ENCODE measurements at places on chromosomes 7 and 10.

- DNase-seq: no peak
Observed at GRCh38 chr7:157559596-157560257, 222.9 kb downstream of the DNAJB6 start.

GRCh38 chr10:96093948-96094347 lies 36.1 kb upstream of the ZNF518A start:
- DNase-seq: no peak

- no peak for DNase-seq
Observed at GRCh38 chr7:50780436-50780835, 2.3 kb downstream of the GRB10 start.

DNA sequence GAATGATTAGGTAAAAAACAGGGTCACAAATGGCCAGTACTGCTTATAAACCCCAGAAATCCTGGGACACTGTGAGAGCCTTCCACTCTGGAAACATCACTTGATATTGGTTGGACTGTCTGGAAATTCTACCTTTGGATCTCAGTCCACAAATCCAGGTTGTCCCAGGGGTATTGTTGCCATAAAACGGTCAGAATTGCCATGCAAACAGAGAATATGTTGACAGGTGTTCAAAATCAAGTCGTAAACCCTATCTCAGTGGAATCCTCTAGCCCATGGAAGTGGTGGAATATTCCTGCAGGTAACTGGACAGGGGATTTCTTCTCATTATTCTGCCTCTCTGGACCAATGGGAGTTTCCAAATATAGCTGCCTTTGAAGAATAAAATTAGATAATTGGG lies 31.2 kb upstream of the KCTD7 start:
- no peak for DNase-seq

DNA sequence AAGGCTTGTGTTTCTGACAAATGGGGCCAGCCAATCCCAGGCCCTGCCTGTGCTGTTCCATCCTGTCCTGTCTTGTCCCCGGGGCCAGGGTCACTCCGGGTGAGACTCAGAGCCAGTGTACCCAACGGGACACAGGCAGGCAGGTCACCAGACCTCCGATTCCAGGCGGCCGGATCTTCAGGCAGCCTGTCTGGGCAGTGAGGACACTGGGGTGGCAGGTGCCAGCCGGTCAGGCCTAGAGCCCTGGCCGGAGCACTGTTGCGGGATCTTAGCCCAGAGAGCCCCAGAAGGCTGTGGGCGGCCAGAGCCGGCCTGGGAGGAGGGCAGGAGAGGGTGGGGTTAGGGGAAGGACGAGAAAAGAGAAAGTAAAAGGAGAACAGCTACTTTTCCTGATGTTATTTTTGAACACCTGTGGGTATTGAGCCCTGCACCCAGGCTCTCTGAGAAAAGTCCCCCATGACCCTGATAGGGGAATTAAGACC lies 134.3 kb upstream of the TNRC18 start:
- no peak for DNase-seq

GRCh38 chr7:132090444-132090843 lies 485.8 kb downstream of the PLXNA4 start:
- DNase-seq: no peak

GRCh38 chr10:93917064-93917391 lies 23.2 kb downstream of the SLC35G1 start:
- no peak for DNase-seq

GRCh38 chr7:44158873-44159631 lies 17.9 kb upstream of the MYL7 start:
- no peak for DNase-seq

- no peak for DNase-seq
Observed at GRCh38 chr7:7054252-7054830, 128.0 kb upstream of the C1GALT1 start.

- DNase-seq: no peak
Observed at GRCh38 chr10:91360461-91360860, 49.7 kb upstream of the HECTD2 start.

GRCh38 chr7:45594745-45595535 lies 20.8 kb downstream of the ADCY1 start:
- no peak for DNase-seq

DNA sequence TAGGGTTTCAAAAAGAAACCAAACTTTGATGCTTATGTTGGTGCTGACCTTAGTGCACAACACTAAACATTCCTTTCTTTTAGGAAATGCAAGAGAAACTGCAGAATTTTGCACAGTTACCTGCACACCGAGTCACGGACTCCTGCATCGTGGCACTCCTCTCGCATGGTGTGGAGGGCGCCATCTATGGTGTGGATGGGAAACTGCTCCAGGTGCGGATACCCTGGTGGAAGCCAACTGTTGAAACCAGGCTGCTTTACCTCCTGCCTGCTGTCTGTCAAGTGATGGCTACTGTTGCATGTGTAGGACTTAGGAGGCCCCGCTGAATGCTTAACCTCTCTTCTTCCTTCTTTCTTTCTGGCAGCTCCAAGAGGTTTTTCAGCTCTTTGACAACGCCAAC lies 11.7 kb downstream of the CASP2 start:
- DNase-seq: no peak

DNA sequence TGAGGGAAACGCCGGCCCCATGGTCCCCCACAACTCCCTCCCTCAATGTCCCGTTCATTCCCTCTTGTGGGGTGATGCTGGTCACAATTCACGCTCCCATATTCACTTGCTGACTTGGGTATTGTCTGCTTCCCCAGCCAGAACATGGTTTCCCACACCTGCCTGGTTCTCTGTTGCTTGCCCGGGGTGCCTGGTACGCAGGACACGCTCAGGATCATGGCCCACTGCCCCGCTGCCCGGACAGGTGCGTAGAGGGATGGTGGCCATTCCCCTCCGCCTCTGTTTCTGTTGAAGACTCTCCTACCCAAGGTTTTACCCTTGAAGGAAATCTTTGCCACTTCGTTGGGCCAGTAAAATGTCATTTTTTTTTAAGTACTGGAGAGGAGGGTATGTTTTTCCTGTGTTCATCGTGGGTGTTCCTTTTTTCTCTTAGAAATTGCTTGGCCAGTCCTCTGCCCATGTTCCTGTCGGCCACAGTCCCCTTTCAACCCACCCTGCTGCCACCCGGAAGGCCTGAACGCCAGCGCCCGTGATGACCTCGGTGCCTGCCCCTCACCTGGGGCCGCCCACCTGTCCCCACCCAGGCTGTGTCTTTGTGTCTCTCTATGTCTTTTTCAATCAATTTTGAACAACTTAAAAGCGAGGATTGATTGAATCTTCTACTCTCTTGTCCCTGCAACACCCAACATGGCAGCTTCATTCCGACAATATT lies 38.2 kb downstream of the FOXL3 start:
- DNase-seq: no peak

All from LNCaP clone FGC (cell line).